ENCODE measurements at places on chromosomes 16 and 17. TPM values are rescaled to one million over a fixed set of nuclear protein-coding genes. Genes with fewer than 3 reads are reported as not detected.

- H3K36me3 ChIP-seq = peaks cover 12% of the 10 kb centered on the region
- peaks cover 70% of the 10 kb centered on the region for H3K4me1 ChIP-seq
- H3K4me3 ChIP-seq = no peak overlapping the region
- DNase-seq = no peak
Observed at GRCh38 chr17:77177002-77177741, 36.4 kb downstream of the SEC14L1 start.

DNA sequence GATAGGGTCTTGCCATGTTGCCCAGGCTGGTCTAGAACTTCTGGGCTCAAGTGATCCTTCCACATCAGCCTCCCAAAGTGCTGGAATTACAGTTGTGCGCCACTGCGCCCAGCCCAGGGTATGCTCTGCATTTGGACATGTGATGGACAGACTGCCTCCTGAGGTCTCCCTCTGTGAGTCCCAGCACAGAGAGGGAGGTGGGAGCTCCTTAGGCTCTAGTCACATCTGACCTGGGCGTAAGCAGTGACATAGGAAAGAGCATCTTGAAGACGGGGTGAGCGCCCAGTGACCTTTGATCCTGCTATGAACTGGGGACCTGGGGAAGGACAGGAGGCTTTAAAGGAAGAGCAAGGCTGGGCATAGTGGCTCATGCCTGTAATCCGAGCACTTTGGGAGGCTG is 2.2 kb upstream of the GFAP start:
- peaks cover 8% of the 10 kb centered on the region for H3K4me1 ChIP-seq
- DNase-seq = no peak
- no peaks in the 10 kb centered on the region for H3K27me3 ChIP-seq
- H3K27ac ChIP-seq = no peak overlapping the region

GRCh38 chr17:58360296-58361063 is 8.5 kb upstream of the SUPT4H1 start:
- no peak for DNase-seq
- no peak overlapping the region for H3K27ac ChIP-seq
- no peak overlapping the region for H3K4me3 ChIP-seq
- H3K27me3 ChIP-seq = no peaks in the 10 kb centered on the region

DNA sequence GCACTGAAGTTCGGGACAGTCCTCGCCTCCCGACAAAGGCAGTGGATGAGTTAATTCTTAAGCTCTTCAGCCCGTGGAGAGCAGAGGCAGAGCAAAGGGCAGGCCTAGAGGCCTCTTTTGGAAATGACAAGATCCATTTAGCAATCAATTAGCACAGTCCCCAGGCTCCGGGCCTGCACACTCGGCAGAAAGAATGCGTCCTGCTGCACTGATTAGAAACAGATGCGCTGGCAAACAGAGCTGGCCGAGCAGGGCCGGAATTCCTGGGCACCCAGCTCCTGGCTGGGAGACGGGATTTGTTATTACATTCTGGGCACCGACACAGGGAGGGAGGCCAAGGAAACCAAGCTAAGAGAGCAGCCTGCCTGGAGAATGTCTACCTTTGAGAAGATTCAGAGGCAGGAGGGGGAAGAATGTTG is 162.9 kb downstream of the COPRS start:
- H3K27me3 ChIP-seq = peaks cover 3% of the 10 kb centered on the region
- no peak for DNase-seq
- no peaks in the 10 kb centered on the region for H3K36me3 ChIP-seq
- H3K4me1 ChIP-seq = no peaks in the 10 kb centered on the region
- H3K4me3 ChIP-seq = no peak overlapping the region

DNA sequence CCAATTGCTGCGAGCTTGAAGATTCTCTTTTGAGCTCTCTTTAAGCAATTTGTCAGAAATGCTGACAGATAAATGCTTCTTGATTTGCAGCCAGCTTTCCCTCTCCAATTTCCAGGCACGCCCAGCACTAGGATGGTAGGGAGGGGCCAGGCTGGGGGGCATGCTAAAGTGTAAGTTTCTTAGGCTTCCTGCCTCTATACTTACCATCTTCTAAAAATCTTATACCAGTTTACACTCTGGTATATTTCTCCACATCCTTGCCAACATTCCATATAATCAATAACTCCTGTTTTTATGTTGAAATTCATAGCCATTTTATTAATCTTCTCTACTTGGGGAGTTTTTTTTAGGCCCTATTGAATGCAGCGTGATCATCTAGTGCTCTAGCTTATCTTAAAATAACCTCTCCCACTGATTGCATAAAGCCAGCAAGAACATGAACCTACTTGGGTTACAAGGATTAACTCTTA is 17.5 kb downstream of the ACSF2 start:
- H3K27ac ChIP-seq = no peak overlapping the region
- H3K4me1 ChIP-seq = no peaks in the 10 kb centered on the region
- no peaks in the 10 kb centered on the region for H3K27me3 ChIP-seq
- H3K4me3 ChIP-seq = no peak overlapping the region

GRCh38 chr17:57016071-57016763 is 38.3 kb downstream of the SCPEP1 start:
- peaks cover 10% of the 10 kb centered on the region for H3K27me3 ChIP-seq
- no peaks in the 10 kb centered on the region for H3K36me3 ChIP-seq
- H3K4me1 ChIP-seq = no peaks in the 10 kb centered on the region

GRCh38 chr16:50457423-50457822 is 88.6 kb upstream of the BRD7 start:
- no peaks in the 10 kb centered on the region for H3K4me1 ChIP-seq
- no peak overlapping the region for H3K4me3 ChIP-seq
- H3K27ac ChIP-seq = no peak overlapping the region
- no peak for DNase-seq

DNA sequence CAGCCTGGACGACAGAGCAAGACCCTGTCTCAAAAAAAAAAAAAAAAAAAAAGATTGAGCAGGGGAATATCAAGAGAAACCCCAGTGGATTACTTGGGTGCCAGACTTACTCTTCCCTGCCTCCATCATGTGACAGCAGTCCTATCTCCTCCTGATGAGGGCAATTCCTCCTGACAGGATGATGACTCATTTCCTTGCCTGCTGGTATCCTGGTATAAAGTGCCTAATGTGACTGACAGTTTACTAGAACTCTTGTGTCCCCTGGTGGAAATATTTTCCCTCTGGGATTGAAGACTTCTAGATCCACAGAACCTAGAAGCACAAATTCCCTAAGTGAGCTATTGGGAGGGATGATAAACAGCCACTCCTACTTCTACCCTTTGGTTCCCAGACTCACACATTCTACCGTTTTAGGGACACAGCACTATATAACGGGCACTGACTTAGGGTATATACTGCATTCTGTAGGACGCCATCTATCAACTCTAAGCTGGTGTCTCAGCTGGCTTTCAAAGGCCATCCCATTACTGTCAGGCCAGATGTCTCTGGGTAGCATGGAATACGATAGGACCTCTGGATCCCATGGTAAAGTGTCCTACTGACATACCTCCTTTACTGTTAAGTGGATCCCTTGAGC is 114.6 kb upstream of the MED13 start:
- no peak overlapping the region for H3K4me3 ChIP-seq
- no peak overlapping the region for H3K27ac ChIP-seq
- peaks cover 17% of the 10 kb centered on the region for H3K4me1 ChIP-seq
- H3K27me3 ChIP-seq = no peaks in the 10 kb centered on the region
- no peaks in the 10 kb centered on the region for H3K36me3 ChIP-seq
- DNase-seq = peak; percentile 80

- H3K4me1 ChIP-seq = peaks cover 23% of the 10 kb centered on the region
- H3K27ac ChIP-seq = peak overlapping the region; percentile 48
- H3K27me3 ChIP-seq = no peaks in the 10 kb centered on the region
- DNase-seq = peak; percentile 30
Observed at GRCh38 chr16:75628351-75628750, 5.3 kb upstream of the ADAT1 start.

GRCh38 chr17:17737961-17738894 is 57.0 kb downstream of the RAI1 start:
- H3K27me3 ChIP-seq = no peaks in the 10 kb centered on the region
- peak overlapping the region; percentile 14 for H3K27ac ChIP-seq
- H3K36me3 ChIP-seq = no peaks in the 10 kb centered on the region
- H3K4me1 ChIP-seq = peaks cover 32% of the 10 kb centered on the region
- DNase-seq = no peak

DNA sequence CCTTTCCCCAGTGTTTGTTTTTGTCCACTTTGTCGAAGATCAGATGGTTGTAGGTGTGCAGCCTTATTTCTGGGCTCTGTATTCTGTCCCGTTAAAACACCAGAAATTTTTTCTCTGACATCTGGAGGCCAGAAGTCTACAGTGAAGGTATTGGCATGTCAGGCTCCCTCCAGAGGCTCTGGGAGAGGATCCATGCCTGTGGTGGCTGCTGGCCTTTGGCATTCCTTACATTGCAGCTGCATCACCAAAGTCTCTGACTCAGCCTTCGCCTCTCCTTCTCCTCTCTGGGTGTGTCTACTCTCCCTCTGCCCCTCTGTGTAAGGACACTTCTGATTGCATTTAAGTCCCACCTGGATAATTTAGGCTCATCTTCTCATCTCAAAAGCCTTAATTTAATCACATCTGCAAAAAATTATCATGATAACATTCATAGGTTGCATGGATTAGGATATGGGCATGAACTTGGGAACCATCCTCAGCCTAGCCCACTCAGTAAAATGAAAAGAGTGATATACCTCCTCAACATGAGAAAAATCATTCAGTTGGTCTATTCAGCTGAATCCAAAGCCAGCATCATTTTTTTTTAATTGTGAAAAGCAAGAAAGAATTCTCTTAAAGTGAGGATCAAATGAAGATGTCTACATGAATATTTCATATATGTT is 78.0 kb downstream of the MAP2K6 start:
- no peak overlapping the region for H3K27ac ChIP-seq
- no peaks in the 10 kb centered on the region for H3K4me1 ChIP-seq
- no peaks in the 10 kb centered on the region for H3K36me3 ChIP-seq
- no peak for DNase-seq

DNA sequence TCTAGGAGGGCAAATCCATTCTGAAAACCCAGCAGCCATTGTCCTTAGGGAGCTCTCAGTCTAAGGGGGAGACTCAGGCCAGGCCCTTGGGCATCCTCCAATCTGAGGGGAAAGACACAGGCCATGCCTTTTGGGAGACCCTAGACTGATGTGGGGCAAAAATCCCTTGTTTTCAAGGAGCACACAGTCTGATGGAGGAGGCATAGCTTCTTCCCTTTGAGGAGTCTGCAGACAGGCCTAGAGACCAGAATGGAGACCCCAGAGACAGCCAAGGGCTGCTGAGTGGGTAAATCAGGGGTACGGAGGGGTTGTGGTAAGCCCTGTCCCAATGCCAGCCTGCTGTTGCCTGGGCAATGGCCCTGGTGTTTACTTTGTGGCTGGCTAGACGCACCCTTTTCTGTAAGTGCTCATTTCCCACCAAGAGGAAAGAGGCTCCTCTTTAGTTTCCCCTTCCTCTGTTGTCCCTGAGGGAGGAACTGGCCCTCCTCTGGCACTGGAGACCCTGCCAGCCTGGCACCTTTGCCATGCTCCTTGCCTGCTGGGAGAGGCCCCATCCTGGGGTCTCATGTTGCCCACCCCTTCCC is 19.3 kb downstream of the ARHGAP23 start:
- H3K36me3 ChIP-seq = no peaks in the 10 kb centered on the region
- H3K27me3 ChIP-seq = no peaks in the 10 kb centered on the region
- peak overlapping the region; percentile 73 for H3K27ac ChIP-seq
- H3K4me3 ChIP-seq = no peak overlapping the region
- peak; percentile 36 for DNase-seq

DNA sequence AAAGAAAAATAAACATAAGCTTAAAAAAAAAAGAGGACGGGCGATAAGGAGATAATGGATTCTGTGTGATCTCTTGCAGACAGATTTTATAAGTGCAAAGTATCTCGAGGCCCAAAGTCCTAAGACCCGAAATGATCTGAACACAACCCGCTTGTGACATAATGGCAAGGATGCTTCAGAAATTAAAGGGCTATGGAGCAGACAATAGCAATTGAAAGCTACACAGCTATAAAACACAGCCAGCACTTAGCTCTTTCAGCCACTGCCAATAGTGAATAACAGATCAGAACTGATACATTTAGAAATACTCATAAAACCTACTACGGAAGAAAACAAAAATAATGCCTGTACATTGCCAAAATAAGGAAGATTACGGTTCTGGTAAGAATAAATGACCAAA is 117.5 kb downstream of the ZFHX3 start:
- no peak overlapping the region for H3K4me3 ChIP-seq
- no peaks in the 10 kb centered on the region for H3K36me3 ChIP-seq
- H3K4me1 ChIP-seq = peaks cover 14% of the 10 kb centered on the region
- H3K27ac ChIP-seq = no peak overlapping the region

GRCh38 chr16:48905632-48906505 is 295.9 kb upstream of the N4BP1 start:
- no peaks in the 10 kb centered on the region for H3K36me3 ChIP-seq
- no peak overlapping the region for H3K4me3 ChIP-seq
- no peak overlapping the region for H3K27ac ChIP-seq
- no peak for DNase-seq

- no peak overlapping the region for H3K27ac ChIP-seq
- peaks cover 14% of the 10 kb centered on the region for H3K4me1 ChIP-seq
- no peak for DNase-seq
- H3K27me3 ChIP-seq = no peaks in the 10 kb centered on the region
- no peaks in the 10 kb centered on the region for H3K36me3 ChIP-seq
Observed at GRCh38 chr17:2197271-2197670, 106.3 kb downstream of the SMG6 start.

DNA sequence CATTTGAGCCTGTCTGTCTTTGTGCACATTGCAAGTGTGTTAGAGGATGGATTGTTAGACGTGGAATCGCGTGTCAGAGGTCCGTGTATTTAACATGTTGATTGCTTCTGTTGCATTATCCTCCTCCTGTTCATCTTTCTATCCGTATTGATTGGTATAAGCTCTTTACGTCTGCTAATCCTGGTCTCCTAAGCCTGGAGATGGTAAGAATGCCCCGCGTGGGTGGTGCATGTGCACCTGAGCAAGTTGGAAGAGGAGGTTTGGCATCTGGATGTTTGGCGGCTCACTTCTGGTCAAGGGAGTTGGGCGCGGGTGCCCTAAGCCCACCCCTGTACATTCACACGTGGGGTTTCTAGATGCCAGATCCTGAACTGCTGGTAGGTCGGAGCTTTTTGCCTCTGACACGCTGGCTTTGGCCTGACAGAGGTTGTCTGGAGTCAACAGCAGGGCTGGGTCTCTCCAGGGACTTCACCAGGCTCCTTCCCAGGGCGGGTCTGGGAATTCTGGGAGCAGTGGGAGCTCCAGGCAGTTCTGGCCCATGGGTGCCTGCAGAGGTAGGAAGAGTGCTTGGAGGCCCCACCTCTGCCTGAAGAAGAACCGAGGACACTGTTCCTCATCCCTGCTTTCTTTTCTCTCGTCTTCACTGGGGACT is 107.3 kb downstream of the OR1D5 start:
- H3K27me3 ChIP-seq = no peaks in the 10 kb centered on the region
- no peak overlapping the region for H3K4me3 ChIP-seq
- H3K4me1 ChIP-seq = peaks cover 30% of the 10 kb centered on the region
- H3K36me3 ChIP-seq = no peaks in the 10 kb centered on the region

GRCh38 chr16:1691276-1691675 is 13.2 kb downstream of the JPT2 start:
- H3K27ac ChIP-seq = no peak overlapping the region
- H3K27me3 ChIP-seq = no peaks in the 10 kb centered on the region
- H3K36me3 ChIP-seq = peaks cover 31% of the 10 kb centered on the region

- no peaks in the 10 kb centered on the region for H3K27me3 ChIP-seq
- no peaks in the 10 kb centered on the region for H3K4me1 ChIP-seq
- no peaks in the 10 kb centered on the region for H3K36me3 ChIP-seq
- H3K27ac ChIP-seq = no peak within 1 kb of the TSS
Observed at GRCh38 chr16:10817963-10818941, at the start of gene TVP23A. TVP23A (minus strand) TSS chr16:10818794; CDS start chr16:10818493, 301 bp downstream.

GRCh38 chr17:11388054-11388453 is 147.0 kb downstream of the SHISA6 start:
- no peaks in the 10 kb centered on the region for H3K27me3 ChIP-seq
- H3K27ac ChIP-seq = no peak overlapping the region
- DNase-seq = no peak

DHRS7C gene
- not detected for total RNA-seq

GAST gene
- not detected for total RNA-seq

CXCL16 gene
- 4.8 TPM for total RNA-seq

TP53TG3 gene
- total RNA-seq = not detected

ASPA gene
- total RNA-seq = not detected

UBE2I gene
- 230 TPM for total RNA-seq
